Mammary epithelial cell (primary cell): ENCODE measurements at places on chromosomes 5 and 9.

GRCh38 chr5:6084376-6084775 is 294.0 kb downstream of the MED10 start:
- no peak for DNase-seq

DNA sequence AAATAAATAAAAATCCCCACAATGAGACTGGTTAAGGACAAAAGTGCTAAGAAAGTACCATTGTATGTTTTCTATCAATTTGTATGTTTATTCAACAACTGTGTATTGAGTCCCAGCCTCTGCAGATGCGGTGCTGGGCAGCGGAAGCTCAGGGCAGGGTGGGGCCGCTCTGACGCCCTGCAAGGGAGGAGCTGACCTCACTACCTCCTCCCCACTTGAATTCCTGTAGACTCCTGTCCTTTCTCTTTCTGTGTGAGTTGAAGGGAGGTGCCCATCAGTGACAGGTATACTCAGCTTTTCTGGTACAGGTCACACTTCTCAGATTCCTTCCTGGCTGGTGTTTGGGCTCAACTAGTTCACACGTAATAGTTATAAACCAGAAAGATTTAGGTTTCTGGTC is 27.0 kb downstream of the ANGPTL2 start:
- no peak for DNase-seq

- no peak for DNase-seq
These were observed 40.0 kb downstream of the RFK start for GRCh38 chr9:76354221-76354620.

GRCh38 chr5:82359272-82359671 is 81.1 kb upstream of the RPS23 start:
- DNase-seq, result peak; percentile 36

DNA sequence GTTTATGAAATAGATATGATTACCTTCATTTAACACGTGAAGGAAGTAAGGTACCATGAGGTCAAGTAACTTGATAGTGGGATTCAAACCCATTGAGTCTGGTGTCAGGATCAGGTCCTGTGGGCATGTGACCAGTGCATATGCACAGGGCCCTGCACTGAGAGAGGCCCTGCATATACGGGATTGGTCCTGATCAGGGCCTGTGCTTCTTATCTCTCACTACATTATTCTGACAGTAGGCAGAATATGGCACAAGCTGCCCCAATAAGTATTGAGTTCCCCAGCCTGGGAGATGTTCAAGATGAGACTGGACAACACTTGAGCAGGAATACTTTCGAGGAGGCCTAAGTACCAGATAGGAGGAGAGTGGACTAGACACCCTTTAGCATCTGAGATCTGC is 44.0 kb downstream of the GALNT10 start:
- no peak for DNase-seq

DNA sequence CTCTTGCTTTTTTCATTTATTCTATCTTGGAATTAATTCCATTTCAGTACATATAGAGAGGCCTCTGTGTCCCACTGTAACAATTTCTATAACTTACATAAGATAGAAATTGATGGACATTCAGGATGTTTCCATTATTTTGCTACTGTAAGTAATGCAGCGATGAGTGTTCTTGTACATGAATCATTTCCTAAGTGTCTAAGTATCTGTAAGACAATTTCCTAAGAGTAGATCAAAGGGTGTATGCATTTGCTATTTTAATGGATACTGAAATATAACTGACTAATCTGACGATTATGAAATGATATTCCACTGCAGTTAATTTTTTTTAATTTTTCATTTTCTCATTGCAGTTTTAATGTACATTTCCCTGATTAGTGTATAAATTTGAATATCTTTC is 23.0 kb upstream of the RBM22 start:
- no peak for DNase-seq

DNA sequence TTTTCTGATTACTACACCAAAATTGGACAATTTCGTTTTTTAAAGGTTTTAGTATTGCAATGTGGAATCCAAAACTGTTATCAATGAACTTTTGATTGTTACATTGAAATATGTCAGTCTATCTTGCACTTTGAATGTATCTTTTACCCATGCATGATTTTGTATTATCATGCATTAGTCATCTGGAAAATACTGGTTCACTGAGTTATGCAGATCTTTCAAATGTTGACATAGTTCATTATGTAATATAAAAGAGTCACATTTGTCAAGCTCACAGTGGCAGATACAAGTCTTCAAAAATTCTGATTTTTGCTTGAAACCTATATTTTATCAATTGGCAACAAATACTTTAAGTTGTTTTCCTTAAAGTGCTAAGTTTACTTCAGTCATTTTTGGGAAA is 85.2 kb downstream of the NR3C1 start:
- DNase-seq, result no peak

DNA sequence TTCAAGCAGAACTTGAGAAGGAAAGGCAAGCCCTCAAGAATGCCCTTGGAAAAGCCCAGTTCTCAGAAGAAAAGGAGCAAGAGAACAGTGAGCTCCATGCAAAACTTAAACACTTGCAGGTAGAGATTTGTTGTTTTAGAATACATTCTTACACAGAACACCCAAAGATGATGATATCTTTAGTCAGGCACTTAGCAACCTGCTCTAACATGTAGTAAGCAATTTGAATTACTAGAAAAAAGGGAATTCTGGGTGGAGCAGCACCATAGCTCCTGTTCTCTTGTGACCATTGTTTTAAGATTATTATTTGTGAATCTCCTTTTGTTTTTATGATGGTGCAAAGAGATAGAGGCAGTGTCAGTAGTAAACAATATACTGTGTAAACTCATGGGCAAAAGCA is 63.1 kb downstream of the RAB14 start:
- DNase-seq, result peak; percentile 62

DNA sequence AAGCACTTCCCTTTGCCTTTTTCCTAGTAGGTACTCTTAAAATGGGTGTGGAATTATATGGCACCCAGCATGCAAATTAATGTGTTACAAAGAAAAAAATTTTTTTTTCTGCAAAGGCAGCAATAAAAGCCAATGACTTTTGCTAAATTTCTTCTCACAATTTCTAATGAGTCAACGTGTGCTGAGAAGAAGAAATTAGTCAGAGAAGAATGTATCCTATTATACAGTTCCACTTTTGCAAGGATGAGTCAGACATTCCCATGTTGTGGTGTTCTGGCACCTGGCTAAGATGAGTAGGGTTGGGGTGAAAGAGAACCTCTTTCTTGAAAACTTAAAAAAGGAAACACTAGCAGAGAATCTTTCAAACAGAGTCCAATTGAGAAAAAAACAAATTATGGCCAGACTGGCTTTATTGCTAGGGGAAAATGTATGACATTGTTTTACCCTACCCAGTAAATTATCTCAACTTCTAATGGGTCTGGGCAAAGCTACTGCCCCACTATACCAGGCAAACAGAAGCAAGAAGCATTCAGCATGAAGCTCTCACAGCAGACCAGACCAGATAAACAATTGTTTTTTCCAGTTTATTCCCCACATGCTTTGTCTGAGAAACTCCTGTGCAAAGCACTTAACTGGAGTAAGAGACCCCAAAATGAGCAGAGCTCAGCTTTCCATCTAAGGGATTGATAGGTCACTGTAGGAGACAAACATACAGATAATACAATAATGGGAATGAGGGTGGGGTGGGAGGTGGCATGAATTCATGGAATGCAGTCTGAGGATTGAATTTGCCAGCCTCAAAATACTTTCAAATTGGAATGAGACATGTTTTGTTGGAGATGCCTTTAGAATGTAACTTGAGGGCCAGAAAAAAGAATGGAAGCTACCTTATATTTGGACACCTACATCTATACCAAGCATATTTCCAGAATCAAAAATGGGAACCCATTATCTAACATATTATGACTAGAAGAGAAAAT is 220.8 kb upstream of the RFX3 start:
- DNase-seq, result peak; percentile 93

DNA sequence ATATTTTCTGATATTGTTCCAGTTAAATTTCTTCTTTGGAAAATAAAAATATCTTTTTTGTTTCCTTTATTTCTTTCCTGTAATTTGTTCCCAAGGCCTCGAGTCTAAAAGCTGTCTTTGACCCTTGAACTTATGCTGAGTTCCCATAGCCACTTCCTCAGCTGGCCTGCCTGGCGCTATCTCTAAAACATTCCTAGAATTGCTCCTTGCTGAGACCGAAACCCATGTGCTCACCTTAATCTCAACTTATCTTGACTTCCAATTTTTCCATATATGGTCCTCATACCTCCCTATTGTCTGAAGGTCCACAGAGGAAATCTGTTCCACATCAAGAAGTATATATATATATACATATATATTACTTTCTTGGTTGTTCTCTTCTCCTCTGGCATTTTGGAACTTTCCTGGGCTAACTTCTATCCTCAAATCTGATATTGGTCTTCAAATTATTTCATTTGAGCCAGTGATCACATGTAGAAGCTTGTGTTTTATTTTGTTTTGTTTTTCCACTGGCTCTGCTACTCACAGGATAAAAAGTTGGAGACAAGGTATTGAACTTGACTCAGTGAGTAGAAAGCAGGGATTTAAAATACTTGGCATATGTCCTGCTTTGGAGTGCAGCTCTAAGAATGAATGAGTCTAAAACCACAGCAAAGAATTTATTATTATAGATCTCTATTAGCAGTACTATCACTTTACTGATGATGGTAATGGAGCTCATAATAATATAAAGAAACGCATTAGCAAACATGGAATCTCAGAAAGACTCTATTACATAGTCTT is 45.2 kb downstream of the ENC1 start:
- no peak for DNase-seq

- no peak for DNase-seq
These were observed 2167.7 kb upstream of the WWC1 start for GRCh38 chr5:166123717-166124116.

GRCh38 chr5:121182788-121183490 is 668.7 kb upstream of the FTMT start:
- peak; percentile 34 for DNase-seq

DNA sequence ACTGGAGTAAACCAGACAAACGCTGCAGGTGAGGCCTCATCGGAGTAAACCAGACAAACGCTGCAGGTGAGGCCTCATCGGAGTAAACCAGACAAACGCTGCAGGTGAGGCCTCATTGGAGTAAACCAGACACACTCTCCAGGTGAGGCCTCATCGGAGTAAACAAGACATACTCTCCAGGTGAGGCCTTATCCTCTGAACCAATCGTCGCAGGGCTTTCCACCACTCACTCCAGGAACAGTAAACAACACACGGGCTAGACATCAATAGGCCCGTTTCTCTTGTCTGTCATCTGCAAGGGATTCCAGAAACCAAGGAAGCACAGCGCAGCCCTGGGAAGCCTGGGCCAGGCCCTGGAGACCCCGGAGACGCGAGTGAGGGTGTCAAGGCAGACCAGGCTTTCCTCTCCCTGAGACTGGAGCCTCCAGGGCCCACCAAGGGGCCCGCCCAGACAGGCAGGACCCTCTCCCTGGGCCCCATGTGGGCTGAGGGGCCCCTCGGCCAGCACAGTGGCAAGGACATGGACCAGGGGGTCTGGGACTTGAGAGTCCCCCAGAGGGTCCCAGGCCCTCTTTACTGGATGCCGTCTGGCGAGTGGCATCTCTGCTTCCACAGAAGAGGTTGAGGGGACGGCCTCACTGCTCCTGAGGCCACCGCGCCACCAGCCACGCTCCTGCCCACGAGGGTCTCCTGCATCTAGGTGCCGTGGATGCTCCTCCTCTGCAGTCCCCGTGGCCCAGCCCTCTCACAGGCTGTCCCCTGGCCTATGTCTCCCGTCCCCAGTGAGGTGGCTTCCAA is 26.4 kb upstream of the NSMF start:
- DNase-seq, result no peak

DNA sequence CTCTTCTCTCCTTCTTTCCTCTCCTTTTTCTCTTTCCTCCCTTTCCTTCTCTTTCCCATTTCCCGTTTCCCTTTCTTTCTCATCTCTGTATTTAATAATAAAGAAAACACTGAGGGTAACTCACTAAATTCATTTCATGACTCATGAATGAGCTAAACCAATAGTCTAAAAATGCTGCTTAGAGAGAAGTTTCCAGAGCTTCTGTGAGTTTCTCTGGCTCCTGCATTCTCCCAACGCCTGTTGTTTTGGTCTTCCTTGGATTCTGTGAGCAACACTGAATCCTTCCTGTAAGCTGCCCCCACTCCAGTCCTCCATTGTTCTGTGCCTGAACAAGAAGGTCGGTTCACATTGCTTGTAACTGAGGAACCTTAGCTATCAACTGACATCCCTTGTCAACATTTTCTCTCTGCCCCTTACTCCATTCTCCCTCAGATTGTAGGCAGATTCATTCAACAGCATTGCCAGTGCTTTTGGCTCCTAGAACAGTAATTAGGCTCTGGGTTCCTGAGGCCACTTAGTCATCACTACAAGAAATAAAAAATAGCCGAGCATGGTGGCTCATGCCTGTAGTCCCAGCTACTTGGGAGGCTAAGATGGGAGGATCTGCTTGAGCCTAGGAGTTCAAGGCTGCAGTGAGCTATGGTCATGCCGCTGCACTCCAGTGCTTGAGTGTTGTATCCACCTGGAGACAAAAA is 237.7 kb upstream of the KLF4 start:
- no peak for DNase-seq

DNA sequence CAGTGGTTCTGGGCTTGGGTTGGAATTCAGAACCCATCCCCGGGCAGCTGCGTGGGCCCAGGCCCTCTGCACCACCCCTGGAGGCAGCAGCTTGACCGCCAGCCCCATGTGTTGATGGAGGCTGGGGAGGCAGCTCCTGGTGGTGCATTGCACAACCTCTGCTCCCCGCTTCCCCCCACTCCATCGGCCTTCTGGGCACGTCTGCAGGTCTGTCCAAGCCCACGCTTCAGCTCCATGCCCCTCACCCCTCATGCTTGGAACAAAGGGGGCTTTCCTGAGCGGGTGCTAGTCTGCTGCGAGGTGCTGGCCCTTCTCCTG is 1.4 kb downstream of the NCS1 start:
- DNase-seq, result no peak

DNA sequence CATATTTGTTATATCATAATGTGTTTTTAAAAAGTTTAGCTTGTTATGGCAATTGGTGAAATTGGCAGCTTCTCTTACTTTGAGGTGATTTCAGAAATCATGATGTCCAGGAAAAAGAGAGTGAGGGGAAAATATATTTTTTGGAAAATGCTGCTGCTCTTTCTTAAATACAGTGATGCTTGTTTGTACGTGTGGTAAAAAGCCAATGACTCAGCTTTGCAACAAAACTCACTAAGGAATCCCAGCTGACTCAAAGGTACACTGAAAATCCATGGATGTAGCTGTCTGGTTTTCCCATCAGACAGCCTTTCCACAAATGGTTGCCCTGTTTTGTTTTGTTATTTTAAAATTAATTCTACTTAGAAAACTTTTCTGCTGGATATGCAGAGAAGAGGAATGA is 306.4 kb upstream of the PAPPA start:
- peak; percentile 72 for DNase-seq
